ENCODE measurements at places on chromosomes 2 and 18. TPM values are rescaled to one million over a fixed set of nuclear protein-coding genes. Genes with fewer than 3 reads are reported as not detected.

- no peak for DNase-seq
These were observed 416.5 kb upstream of the KCNH7 start for GRCh38 chr2:163255086-163255485.

MAPK4 gene
- 6.3 TPM for total RNA-seq

GRCh38 chr2:189587780-189588179, 7.2 kb upstream of the SLC40A1 start:
- no peak for DNase-seq

IMP4 gene
- total RNA-seq = 41.7 TPM

DNA sequence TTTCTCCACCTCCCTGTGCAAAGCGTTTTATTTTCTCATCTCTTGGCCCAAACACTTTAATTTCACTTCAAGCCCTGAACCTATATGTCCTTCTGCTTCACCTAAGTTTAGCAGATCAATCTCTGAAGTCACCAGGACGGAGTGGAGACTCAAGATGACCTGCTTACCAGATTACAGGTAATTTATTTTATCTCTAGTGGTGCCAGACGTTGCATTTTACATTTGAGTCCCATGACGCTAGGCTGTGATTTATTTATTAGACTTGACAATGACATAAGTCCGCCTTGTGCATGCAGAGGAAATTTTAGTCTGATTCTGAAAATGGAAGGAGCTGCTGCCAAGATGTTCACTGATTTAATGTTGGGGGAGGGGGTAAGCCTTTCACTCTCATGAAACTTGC, 73.9 kb downstream of the MRO start:
- no peak for DNase-seq

DNA sequence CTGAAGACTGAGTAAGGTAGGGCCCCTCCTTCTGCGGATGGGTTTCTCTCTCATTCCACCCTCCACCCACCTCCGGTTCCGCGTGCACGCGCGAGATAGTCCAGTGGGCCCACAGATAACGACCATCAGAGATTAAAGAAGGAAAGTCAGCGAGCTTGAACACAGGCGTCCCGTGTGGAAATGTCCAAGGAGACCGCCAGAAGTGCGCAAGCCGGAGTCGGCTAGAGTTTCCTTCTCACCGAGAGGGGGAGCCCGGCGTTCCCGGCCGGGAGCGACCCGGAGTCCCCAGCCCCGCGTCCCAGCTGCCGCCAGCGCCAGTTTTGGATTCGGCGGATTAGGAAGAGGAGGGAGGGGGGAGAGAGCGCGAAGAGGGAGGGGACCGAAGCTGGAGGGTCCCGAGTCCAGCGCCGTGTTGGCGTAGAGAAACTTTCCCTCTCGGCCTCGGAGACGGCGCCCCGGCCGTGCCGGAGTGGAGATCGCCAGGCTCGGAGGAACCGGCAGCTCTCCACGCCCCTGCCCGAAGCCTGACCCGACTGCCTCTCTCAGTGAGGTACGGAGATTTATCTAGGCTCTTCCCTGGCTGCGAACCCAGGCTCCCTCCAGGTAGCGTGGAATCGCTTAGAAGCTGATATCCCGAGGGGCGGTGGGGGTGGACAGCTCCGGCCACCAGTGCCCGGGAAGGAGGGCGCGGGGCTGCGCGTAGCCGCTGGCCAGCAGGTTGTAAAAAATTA, at the start of gene GULP1:
GULP1 (plus strand) TSS at position 258 of the 731 bp plus-strand sequence. CDS start 185,829 bp downstream, outside the sequence.
- peak; percentile 69 for DNase-seq

DNA sequence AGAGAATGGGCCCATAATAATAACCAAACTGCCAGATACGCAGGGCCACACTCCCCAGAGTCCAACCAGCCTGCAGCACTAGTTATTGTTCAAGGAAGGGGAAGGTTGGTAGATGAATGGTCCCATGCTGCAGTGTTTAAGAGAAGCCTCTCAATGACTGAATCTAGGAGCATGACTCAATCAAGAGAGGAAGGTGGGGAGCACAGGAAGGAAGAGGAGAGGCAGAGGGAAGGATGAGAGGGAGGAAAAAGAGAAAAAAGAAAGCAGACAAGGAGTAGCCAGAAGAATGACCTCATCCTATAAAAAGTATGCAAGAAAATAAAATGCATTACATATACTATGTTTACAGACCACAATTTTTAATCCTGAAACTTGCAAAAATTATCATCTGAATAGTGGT, 174.5 kb downstream of the TCF4 start:
- no peak for DNase-seq

CXCR1 gene
- not detected for total RNA-seq

GRCh38 chr2:144180131-144180530, 339.8 kb downstream of the ZEB2 start:
- DNase-seq = no peak

GRCh38 chr2:99886418-99886817, 256.0 kb downstream of the AFF3 start:
- DNase-seq = no peak

GDF7 gene
- 3.2 TPM for total RNA-seq

GRCh38 chr2:138665937-138666336, 114.3 kb downstream of the NXPH2 start:
- DNase-seq = no peak

GRCh38 chr2:54783349-54783748, 59.9 kb downstream of the EML6 start:
- no peak for DNase-seq

DNA sequence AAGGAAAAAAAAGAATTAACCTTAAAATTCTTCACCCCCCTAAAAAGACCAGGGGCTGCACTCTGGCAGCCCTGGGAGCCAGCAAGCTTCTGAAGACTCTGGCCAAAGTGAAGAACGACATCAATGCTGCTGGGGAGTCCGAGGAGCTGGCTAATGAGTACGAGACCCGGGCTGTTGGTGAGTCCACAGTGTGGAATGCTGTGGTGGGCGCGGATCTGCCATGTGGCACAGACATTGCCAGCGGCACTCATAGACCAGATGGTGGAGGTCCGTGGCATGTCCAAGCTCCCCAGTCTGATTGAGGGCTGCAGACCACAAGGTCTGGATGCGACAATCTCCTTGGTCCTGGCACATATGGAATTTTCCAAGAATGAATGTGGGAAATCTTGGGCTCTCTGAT, 47.4 kb downstream of the TRPM8 start:
- no peak for DNase-seq

DNA sequence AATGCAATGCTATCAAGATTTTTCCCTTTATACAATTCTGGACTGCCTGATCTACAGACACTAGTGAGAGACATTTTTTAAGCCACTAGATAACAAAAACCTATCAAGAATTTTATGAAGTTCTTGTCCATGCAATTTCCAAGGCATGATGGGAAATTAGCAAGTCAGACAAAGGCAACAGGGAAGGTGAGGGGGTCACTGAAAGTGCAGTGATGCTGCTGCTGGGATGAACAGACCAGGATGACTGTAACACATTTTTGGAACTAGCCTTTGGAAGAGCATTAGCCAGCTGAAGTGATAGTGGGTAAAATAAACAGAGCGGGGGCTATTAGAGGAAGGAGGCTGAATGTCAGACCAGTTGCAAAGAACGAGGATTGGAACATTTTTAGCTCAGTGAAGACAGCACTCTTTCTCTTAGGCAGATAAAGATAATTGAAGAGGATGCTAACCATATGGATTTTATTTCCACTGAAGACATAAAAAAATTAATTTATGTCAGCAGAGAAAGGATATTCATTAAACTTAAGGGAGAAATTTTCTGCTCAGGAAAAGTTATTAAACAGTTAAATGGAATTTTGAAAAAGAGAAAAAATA, 17.9 kb downstream of the NRXN1 start:
- DNase-seq = no peak

GRCh38 chr2:127829845-127830246, 18.9 kb upstream of the WDR33 start:
- no peak for DNase-seq

DNA sequence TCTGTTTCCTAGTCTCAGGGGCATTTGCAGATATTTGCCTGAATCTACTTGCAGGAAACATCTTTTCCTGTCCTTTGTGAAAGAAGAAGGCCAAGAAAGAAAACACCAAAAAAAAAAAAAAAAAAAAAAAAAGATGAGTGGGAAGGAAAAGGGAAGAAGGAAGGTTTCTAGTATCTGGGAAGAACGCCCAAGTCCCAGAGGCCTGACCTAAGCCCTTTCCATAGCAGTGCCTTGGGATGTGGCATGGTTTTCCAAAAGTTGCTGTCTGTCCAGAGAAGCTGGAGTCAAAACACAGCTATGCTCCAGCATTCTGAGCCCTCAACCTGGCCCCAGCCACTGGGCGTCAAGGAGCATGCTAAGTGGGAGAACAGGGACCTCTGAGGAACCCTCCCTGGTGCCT, 123.5 kb downstream of the INHBB start:
- DNase-seq = no peak

CPLX4 gene
- not detected for total RNA-seq

DNA sequence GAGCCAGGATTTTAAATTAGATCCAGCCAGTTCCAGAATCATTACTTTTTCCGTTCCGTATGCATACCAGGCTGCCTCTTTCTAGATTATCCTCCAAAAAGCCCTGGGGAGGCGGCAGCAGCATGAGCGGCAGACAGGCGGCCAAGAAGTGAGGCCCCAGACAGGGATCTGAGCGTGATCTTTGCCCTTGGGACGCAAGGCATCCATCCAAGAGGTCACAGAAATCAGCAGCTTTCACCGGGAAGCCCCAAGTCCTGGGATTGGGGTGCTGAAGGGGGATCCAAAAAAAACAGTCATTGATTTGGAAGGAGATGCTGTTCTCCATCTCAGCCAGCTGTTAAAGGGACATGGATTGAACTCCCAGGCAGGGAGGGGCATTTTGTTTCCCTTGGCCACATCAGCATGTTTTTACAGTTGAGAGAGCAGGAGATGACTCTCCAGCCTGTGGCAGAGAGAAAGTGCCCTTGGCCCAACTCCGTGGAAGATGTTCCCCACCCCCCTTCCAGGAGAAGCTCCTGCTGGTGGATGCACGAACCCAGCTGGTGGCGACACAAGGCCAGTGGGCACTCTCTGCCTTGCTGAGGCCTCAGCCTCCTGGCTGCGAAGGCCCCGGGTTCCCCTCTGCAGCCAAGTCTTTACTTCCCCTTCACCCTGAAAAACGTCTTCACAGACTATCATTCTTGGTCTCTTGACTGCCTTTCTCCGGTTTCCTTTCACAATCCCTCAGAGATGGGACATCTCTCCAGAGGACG, 265.6 kb downstream of the ANAPC1 start:
- DNase-seq = no peak

GRCh38 chr2:218021536-218022071, 18.8 kb upstream of the TNS1 start:
- DNase-seq = no peak

GRCh38 chr2:165870346-165870745, 76.3 kb upstream of the GALNT3 start:
- DNase-seq = no peak

ITGB6 gene
- 14.3 TPM for total RNA-seq

DNA sequence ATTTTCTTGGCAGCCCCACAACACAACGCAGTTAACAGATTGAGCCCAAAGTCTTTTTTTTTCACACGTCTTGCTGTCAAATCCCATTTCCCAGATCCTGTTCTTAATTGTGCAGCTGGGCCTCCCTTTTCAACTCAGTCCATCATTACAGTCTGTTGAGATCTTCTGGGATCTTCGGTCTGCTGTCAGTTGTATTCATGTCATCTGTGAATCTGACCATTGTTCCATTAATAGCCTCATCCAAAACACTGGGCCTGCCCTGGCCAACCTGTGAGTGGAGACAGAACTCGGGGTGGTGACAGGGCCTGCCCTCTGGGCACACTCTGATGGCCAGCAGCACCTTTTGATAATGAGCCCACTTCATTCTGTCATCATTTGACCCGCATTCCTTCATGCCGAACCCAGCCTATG, 39.7 kb upstream of the SEMA4C start:
- DNase-seq = no peak

TCF23 gene
- total RNA-seq = 0.04 TPM

PLCD4 gene
- total RNA-seq = 1.0 TPM

DNA sequence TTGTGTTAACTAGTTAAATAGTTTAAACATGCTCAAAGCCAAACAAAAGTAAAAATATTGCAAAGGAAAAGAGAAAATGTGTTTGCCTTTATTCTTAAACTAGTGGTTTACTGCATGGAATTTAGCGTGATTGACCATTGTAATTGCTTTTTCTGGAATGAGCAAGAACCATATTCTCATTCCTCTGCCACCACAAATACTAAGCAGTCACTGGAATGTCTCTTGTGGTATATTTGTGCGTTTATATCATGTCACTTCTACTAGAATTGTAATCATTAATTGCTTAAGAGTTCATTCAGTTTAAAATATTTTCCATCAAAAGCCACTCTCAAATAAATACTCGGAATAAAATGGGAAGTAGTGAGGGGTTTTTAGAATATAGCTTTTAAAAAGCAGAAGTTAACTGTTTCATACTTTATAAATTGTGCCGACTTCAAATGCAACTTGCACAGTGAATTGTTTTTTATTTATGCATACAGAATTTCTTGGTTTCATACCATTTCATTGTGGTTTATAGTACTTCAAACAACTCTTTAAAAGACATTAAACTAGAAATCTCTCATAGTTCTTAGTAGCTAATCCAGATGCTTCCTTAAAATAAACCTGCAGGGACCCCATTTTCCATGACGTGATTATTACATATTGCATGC, 288.1 kb downstream of the EPHA4 start:
- no peak for DNase-seq

- DNase-seq = no peak
These were observed 305.4 kb upstream of the RAB6C start for GRCh38 chr2:129673847-129674711.

DNA sequence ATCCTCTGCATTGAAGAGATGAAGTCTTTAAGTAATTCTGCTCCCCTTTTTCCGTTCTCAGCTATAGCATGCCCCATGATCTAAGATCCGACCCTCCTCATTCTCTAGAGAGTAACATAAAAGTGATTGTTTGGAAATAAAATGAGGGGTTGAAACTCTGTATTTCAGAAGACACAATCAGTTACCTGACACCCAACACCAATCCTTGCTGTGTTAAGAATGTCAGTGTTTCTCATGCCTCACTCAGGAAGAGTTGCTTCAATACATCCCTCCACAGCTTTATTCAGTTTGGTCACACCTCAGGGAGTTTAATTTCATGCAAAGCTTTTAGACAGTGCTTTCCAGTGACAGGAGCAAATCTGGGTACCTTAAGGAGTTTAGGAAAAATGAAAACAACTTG, 49.9 kb upstream of the RBBP8 start:
- DNase-seq = no peak

DNA sequence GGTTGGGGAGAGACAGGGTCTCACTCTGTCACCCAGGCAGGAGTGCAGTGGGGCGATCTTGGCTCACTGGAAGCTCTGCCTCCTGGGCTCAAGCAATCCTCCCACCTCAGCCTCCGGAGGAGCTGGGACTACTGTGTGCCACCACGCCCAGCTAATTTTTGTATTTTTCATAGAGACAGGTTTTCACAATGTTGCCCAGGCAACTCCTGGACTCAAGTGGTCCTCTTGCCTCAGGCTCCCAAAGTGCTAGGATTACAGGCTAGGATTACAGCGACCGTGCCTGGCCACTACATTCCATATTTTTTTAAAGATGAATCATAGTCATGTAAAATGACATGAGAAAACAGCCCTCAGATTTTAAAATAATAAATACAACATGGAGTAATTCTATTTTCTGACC, 32.3 kb downstream of the CWC22 start:
- no peak for DNase-seq

ALKAL2 gene
- total RNA-seq = 1.4 TPM

C2orf74 gene
- total RNA-seq = 6.0 TPM

IL36A gene
- total RNA-seq = not detected
